ENCODE measurements at places on chromosomes 13 and 19. TPM values are rescaled to one million over a fixed set of nuclear protein-coding genes. Genes with fewer than 3 reads are reported as not detected.
A peak's percentile ranks its signal among the peaks of the same experiment; 100 is the strongest.

The VSTM1 gene
- total RNA-seq: not detected

The PABPC3 gene
- 0.60 TPM for total RNA-seq

The ADGRE2 gene
- 3.1 TPM for total RNA-seq

The KLK14 gene
- total RNA-seq: 1.2 TPM

The SLC10A2 gene
- not detected for total RNA-seq

The CAMSAP3 gene
- 2.0 TPM for total RNA-seq

The IFNL4 gene
- not detected for total RNA-seq

The COX6B1 gene
- total RNA-seq: 288 TPM

The MEGF8 gene
- total RNA-seq: 14.0 TPM

The MADCAM1 gene
- 0.31 TPM for total RNA-seq

DNA sequence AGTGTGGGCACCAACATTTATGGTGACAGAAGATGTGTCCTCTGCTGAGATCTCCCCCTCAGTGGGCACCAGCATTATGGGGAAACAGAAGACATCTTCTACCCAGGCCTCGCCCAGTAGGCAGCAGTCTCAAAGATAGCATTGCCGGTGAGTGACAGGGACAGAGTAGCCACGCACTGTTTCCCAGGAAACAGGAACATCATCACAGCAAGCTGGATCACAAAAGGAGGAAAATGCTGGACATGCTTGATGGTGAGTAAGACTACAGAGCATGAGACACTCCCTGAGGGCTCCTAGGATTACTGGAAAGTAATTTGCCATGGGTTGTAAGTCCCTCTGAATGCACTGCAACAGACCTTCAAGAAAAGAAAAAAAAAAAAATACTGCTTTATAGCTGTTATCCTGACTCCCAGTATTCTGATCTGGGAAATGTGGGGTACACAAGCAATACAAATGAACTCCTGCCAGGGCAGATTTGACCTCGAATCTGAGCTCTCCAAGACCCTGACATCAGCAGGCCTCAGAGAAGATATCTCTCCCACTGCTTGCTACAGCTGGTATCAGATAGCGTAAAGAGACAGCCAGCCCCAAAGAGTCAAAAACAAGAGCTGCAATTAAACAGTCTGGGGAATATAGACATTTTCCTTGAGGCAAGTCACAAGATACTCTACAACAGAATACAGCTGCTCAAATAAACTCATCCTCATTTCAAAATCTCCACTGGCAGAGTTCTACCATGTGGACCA lies 180.4 kb downstream of the RBM26 start:
- DNase-seq: no peak

GRCh38 chr19:1015061-1015781 lies 5.7 kb downstream of the TMEM259 start:
- no peak for DNase-seq

- peak; percentile 78 for DNase-seq
Measured at GRCh38 chr19:5718579-5719273, 1.2 kb downstream of the LONP1 start.

DNA sequence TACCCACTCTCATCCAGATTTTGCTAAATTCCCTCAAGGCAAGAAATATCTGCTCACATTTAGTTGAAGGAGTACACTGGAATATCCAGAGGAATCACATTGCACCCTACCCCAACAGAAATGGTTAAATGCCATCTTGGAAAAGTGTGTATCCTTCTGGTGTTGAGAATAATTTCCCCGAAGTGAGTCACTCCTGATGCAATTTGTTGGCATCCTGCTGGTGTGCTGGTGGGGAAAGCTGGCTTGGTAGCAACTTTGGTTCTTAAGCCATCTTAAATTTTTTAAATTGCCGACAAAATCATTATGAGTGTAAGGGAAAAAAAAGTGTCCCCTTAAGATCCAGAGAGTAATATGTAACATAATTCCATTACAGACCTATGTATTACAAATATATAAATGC lies 337.3 kb upstream of the DACH1 start:
- no peak for DNase-seq

GRCh38 chr13:96415831-96416385 lies 326.0 kb downstream of the HS6ST3 start:
- DNase-seq: no peak

DNA sequence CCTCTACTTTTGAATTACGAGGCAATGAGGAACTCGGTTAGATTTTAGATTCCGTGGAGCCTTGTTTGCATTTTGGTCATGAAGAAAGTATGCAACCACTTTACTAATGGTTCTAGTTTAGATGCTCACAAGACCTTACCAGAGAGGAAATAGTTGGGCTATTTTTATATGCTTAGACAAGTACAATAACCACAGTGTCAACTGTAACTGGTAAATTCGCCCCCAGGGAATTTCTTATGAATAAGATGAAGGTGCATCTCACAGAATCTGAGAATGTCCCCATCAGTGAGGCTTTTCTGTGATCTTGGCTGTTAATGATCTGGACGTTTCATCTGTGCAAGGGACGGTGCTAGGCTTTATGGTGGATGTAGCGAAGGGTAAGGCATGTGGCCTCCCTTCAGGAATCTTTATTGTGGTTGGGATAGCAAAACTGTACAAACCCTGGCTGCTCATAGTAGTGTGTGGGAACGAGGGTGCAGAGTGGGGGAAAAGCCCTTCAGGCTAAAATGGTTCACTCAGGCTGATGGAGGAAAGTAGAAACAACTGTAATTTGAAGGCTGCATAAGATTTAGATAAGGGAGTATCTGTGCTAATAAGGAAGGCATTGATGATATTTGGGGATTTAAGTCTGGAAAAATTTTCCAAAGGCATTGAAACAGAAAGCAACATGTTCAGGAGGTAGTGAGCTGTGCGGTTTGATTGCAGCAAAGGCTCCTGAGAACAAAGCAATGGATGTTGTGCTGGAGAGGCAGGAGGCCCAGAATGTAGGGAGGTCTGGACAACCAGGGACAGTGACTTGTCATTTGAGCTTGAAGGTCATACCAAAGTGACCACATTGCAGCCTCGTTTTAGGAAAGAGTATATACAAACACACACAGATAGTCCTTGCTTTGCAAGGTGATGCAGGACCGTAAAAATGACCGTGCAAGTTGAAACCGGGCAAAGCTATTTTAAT lies 28.4 kb downstream of the UBAC2 start:
- no peak for DNase-seq

DNA sequence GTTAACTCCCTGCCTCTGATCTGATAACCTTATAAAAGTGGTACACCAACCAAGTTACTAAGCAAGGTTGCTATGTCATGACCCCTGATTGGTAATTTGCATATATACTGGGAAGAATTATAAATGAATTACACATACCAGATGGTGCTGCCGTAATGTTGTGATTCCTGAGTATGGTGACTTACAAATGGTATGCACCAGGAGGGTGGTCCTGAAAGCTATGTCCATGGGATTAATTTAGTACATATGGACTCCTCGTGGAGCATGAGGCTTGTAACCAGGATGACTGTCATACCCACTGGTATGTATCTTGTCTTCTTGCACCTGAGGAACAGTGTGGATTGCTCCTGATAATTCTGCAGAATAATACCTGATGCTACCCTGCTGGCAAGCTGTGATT lies 240.6 kb downstream of the GPC6 start:
- DNase-seq: no peak

- DNase-seq: no peak
Measured at GRCh38 chr13:37481011-37481884, 117.3 kb downstream of the POSTN start.

- peak; percentile 75 for DNase-seq
Measured at GRCh38 chr13:114110091-114110829, 22.2 kb downstream of the RASA3 start.

DNA sequence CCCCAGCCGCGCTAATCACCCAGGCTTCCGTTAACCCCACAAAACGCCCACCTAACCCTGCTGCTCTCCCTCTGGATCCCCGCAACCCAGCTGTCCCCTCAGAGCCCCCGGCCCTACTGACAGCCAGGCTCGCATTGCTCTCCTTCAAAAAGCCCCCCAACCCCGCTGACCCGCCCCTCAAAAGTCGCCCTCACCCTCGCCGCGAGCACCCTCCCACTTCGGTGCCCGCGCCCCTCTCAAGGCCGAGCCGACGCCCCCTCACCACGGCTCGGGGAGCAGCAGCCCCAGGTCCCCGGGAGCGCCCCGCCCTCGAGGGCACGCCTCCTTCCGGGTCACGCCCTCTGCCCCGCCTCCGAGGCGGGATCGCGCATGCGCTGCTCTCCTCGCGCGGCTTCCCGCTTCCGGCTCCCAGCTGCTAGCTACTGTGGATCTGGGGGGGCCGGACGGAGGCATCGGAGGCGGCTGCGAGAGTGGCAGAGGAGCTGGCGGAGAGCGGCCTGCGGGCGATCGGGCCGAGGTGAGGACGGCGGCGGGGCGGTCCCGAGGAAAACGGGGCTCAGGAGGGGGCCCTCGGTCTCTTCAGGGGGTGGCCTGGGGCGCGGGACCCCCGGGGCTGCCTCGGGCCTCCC lies 46.1 kb downstream of the ARHGEF18 start:
- DNase-seq: peak; percentile 90

DNA sequence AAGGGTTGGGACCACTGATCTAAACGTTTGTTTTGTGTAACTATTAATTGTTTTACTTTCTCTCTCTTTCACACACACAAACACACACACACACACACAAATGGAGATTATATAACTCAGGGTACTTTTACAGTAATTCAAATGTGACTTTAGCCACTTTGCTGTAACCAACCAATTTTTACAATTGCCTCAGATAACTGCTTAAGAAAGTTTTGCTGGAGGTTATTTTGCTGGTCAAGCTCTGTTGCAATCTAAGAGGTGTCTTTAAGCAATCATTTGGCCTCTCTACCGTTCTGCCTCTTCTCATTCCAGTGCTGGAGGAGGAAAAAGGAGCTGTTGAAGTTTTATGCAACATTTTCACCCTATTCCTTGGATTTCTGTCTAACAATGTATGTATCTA lies 63.0 kb downstream of the TBC1D4 start:
- no peak for DNase-seq

GRCh38 chr13:68380041-68380973 lies 1150.2 kb upstream of the PCDH9 start:
- no peak for DNase-seq

DNA sequence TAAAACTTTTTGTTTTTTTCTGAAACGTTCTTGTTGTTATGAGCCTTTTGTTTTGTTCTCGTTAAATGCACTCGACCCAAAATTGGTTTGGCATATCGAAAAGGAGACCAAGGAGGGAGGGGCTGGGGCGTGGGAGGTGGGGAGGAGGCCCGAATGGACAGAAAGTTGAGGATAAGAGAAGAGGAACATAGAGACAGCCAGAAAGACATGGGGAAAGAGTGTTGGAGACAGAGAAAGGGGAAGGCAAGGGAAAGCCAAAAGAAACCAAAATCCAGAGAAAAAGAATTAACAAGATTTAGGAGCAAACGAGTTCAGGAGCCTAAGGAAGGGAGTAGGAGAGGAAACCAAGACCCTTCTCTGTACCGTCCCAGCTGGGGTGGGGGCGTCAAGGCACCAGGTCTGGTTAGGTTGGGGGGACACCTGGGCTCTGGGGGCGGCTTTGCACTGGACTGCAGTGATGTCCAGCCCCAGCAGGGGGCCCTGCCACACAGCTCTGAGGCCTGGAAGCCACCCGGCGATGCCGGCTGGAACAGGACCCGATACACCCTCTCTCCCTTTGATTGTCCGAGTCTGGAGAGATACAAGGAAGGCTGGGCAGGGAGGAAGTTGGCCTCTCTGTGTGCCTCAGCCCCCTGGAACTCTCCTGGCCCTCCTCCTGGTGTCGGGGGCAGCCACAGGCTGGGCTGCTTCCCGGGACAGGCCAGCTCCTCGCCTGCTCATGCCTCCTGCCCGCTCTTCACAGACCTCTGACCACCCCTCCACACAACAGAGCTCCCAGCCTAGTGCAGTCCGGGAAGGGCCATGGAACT lies 11.6 kb upstream of the ASF1B start:
- DNase-seq: peak; percentile 75

DNA sequence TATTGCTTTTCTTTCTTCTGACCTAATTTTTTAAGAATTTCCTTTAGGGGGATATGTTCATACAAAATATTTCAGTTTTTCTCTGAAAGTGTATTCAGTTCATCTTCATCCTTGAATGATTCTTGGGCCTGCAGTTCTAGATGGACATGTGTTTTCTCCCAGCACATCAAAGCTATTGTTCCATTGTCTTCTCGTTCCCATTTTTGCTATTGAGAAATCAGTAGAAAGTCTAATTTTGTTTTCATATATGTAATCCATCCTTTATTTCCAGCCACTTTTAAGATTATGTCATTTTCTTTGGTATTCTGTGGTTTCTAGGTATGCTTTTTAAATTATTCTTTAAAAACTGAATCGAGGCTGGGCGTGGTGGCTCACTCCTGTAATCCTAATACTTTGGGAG lies 15.8 kb upstream of the GRAMD1A start:
- no peak for DNase-seq

- no peak for DNase-seq
Measured at GRCh38 chr19:19407633-19407930, 2.1 kb downstream of the GATAD2A start.

DNA sequence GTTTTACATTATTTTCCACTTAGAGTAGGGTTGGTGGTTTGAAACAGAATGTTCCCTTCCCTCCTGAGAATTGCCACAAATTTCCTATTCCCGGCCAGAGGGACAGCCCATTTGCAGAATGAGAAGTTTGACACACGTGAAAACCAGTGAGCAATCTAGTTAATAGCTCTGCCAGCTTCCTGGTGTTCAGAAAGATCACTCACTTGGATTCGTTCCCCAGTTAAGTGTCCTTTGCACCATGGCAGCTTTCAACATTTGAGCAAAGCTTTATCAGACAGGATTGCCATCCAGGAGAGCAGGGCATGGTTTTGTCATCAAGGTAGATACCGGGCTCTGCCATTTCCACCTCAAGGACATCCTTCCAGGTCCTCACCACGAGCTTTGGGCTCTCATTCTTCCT lies 28.2 kb downstream of the RASL11A start:
- DNase-seq: no peak

- DNase-seq: no peak
Measured at GRCh38 chr19:45593520-45593919, 8.5 kb downstream of the GPR4 start.

GRCh38 chr13:113383089-113383488 lies 19.2 kb upstream of the GRTP1 start:
- no peak for DNase-seq

DNA sequence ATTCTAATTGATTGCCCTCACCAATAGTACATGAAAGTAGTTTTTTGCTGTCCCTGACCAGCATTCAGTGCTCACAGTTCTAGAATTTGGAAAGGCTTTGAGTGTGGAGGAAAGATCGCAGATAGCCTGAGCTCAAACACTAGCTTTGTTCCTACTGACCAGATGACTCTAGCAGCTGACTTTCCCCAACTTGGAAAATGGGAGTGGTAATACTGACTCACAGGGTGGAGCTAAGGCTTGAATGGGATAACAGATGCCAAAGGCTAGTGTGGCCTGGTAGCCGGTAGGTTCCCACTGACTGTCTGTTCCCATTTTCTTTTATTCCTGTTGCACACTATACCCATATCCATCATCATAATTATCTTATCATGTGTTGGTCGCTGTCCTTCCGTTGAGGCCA lies 3.7 kb downstream of the ZSCAN22 start:
- DNase-seq: no peak

- peak; percentile 57 for DNase-seq
Measured at GRCh38 chr13:31200637-31200971, 829 bp downstream of the B3GLCT start.

DNA sequence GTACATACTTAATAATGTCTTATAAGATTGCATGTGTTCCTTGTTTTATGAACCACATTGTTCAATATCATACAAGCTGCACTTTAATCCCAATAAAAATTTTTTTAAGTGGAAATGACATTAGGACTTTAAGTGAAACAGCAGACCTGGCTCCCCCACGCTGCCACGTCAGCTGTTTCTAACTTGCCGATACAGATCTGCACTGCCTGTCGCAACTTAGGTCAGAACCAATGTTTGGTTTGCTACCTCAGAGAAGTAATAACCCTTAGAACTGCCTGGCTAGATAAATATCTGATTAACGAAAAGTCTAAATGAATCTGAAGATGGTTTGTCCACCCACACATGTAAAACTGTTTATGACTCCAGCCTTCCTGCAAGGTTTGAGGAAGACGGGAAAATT lies 327.5 kb upstream of the DACH1 start:
- no peak for DNase-seq

Data from activated T-cell treated with anti-CD3 and anti-CD28 coated beads, Interleukin-2, amount 50 U/mL, for 72 hours (primary cell).